Ecto neural progenitor cell (in vitro differentiated cells): ENCODE measurements at places on chromosomes 4 and X.
A peak's percentile ranks its signal among the peaks of the same experiment; 100 is the strongest.

DNA sequence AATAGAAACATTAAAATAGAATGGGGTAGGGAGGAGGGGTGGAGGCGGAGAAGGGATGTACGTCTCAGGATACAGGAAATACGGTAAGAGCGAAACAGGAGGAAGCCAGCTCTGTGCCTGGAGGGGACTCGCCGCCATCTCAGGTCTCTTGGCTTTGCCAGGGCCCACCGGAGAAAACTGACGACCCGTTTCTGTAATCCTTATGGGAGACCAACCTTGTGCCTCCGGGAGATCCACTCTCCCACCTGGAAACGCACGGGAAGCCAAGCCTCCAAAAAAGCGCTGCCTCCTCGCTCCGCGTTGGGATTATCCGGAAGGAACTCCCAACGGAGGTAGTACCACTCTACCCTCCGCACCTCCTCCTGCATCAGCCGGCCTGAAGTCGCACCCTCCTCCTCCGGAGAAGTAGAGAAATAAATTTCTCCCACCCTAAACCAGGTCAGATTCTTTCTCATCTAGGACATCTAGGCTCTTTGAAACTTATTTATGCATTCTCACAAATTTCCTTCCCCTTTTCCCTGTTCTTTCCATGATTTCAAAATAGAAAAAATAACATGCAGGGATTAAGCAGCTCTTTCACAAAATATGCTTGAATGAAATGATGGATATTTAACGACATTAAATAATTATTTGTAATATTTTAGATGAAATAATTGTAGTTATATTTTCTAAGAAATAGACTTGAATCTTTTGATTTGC, at the start of gene NBDY:
Gene NBDY, plus strand, starts transcription at position 92 of the 699 bp plus-strand sequence. Its CDS starts 111 bp downstream, at position 203.
- DNase-seq = peak; percentile 64

- no peak for DNase-seq
Observed at GRCh38 chrX:48474127-48474526, 1.9 kb upstream of the FTSJ1 start.

GRCh38 chrX:43661521-43662240, 5.6 kb downstream of the MAOA start:
- DNase-seq = no peak

DNA sequence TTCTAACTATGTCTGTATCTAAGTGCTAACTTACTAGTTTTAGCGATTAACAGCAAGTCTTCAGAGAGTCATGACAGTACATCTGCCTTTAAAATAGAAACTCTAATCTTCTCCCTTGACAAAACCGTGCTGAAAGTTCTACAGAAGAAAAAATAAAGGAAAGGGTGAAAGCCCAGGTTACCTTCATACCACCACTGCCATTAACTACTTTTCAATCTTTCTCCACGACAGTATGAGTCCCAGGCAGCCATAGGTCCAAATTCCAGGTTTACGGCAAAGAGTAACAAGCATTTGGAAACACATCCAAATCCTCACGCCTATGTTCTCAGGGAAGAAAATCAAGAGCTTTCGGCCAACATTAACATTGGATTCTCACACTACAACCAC, 12.4 kb upstream of the ZCCHC13 start:
- DNase-seq = no peak

- DNase-seq = no peak
Observed at GRCh38 chr4:52573551-52573950, 85.5 kb downstream of the USP46 start.

DNA sequence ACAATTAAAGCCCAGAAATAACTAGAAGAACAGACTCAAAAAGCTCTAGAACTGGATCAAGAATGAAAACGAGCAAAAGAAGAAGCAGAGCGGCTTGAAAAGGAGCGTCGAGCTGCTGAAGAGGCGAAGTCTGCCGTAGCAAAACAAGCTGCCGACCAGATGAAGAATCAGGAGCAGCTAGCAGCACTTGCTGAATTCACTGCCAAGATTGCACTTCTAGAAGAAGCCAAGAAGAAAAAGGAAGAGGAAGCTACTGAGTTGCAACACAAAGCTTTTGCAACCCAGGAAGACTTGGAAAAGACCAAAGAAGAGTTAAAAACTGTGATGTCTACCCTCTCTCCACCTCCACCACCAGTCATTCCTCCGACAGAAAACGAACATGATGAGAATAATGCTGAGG, 56.1 kb upstream of the PPP4R3C start:
- DNase-seq = no peak

DNA sequence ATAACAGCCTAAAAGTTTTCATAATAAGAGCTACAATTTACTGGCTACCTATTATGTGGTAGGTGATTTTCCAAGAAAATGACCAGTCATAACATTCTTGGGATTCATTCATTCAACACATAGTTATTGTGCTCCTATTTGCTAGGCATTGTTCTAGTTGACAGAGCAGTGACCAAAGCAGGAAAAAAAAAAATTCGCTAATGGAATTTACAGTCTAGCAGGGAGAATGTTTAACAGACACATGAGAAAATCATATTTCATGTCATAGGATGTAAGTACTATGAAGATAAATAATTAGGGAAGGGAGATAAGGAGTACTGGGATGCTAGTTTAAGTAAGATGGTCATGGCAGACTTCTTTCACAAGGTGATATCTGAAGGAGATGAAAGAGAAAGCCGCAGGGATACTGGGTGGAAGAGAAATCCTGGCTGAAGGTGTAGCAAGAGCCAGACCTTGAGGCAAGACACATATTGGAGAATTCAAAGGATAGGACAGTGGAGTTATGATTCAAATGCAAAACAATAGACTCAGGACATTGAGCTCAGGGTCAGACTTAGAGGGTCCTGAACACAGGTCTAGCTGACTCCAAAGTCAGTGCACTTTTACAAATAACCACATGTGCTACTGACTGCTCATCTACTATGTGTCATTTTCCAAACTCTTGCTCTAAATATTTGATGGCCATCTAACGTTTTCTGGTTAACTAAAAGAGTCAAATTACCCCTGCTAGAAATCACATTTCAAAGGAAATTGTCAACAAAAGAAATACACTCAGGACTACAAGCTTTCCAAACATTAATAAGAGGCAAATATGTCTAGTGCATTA, 20.4 kb downstream of the SPCS3 start:
- DNase-seq = no peak

DNA sequence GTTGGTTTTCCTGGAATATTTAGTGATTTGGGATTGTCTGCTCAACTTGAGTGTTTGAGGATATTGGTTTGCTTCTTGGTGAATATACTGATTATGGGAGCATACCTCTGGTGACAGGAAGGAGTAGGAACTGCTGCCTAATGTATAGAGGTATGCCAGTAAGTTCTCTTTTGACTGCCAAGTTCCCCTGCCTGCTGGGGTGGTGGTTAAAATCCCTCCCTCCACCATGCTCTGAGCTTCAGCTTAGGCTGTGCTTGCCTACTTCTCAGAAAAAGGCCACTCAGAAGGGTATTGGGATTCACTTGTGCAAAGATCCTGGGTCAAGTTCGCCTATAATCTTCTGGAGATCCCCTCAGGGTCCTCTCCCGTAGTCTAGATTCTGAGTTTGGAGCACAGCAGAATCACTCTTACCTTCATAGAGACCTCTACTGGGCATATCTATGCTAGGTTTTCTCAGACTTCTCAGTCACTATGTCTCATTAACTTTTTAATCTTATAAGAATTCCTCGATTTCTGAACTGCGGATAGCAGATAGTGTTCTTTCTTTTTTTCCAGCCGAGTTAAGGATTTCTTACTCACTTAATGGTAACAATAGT, 44.7 kb upstream of the DCK start:
- no peak for DNase-seq

- no peak for DNase-seq
Observed at GRCh38 chr4:75598390-75598789, 31.9 kb downstream of the CDKL2 start.

GRCh38 chrX:6223516-6223915, 5.2 kb downstream of the NLGN4X start:
- no peak for DNase-seq

GRCh38 chr4:79874197-79874596, 198.8 kb downstream of the ANTXR2 start:
- no peak for DNase-seq

GRCh38 chr4:40432504-40432903, 97.4 kb downstream of the CHRNA9 start:
- no peak for DNase-seq

GRCh38 chrX:40573763-40574162, 7.0 kb upstream of the ATP6AP2 start:
- DNase-seq = no peak

- no peak for DNase-seq
Observed at GRCh38 chrX:148804579-148805355, 304.4 kb downstream of the AFF2 start.

DNA sequence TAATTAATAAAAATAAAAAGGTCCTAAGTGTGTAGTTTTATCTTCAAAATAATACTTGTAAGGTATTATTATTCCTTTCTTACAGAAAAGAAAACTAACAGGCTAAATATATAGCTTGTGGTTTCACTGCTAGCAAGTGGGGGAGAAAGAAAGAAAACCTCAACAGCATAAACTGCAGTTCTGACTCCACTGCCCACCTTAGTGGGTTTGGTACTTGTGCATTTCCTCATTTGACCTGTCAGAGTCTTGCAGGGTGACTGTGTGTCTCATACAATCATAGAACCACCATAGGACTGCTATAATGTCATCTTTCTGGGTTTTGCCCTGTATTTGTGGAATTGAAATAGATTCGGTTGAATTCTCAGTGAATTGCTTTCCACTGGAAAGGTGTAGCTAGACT, 94.7 kb upstream of the PUDP start:
- DNase-seq = no peak

- peak; percentile 54 for DNase-seq
Observed at GRCh38 chrX:155819966-155820491, 61.1 kb upstream of the VAMP7 start.

DNA sequence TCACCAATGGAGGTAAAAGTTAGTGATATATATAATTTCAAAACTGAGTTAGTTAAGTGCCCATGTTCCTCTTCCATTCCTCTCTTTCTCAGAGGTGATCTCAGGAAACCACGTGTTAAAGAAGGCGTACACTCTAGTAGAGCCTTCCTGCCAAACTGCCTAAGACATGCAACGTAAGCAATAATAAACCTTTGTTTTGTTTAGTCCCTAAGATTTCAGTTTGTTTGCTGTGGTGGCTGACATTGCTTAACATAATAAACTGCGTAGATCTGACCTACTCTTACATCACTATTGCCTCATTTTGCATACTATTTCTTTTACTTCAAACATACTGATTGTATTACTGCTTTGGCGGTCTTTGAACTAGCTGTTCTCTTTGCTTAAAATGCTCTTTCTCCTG, 99.2 kb downstream of the JADE1 start:
- DNase-seq = no peak

DNA sequence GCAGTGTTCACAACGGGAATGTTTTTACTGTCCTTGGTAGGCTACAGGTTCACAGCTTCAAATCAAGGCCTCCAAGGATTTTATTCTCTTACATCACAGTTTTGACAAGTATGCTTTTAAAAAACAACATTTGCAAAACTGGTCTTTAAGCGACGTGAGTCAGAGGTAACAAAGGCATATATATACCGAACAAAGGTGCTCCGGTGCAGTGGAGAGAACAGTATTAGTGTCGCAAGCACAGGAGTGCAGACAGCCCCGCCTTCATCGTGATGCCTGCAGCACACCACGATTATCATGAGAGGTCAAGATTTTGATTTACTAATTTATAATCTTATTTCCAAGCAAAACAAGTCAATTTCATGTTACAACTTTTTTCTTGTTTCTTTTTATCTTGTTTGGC, 90.8 kb downstream of the GATB start:
- DNase-seq = no peak

- DNase-seq = no peak
Observed at GRCh38 chr4:94690851-94691254, 66.9 kb upstream of the BMPR1B start.

DNA sequence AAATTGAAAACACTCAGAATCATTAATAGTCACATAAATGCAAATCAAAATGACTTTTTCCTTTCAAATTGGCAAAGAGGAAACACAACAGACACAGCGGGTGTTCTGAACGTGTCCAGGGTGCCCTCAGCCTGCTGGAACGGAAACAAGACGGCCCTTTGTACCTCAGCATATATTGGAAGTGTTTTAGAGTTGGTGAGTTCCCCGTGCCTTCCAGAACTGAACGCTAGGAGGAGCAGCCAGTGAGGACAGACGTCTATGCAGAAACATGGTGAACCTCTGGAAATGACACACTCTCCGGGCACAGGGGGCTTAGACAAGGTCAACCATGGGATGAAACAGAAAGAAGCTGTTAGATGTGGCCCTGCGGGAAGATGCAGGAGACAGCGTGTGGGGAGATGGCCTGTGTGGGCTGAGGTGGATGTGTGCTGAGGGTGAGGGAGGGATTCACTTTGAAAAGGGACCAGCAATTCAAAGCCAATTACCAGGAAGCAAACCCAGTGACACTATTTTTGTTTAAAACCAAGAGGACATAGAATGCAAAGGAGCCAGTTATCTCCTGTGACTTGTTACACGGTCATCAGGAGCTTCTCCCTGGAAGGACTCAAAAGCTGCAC, 40.4 kb downstream of the RNF212 start:
- DNase-seq = peak; percentile 63

GRCh38 chr4:73575660-73576059, 44.6 kb downstream of the RASSF6 start:
- DNase-seq = no peak

- peak; percentile 54 for DNase-seq
Observed at GRCh38 chrX:74325130-74326059, 21.4 kb downstream of the ZCCHC13 start.

DNA sequence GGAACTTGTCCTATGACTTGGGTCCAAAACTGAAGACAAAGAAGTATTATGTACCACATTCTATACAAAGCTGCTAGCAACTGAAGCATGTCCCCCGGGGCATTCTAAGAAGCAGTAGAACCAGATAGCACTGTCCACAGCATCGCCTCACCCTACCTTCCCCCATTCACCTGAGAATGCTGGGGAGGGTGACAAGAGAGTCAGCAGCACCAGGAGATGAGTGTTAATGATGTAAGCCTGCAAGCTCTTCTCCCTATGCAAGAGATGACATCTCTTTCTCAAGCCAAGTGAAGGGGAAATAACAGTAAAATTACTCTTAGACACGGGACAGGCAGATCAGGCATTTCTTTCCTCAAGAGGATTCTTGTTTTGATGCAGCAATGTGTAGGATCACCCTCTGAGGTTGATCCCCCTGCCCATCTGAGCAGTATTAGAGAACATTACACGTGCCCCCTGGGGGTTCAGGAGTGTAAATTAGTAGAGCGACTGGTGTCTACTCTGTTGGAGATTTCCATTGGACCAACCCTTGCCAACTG, 13.9 kb upstream of the TLR1 start:
- no peak for DNase-seq
